Fibroblast of skin of back (primary cell): ENCODE measurements at places on chromosomes 1 and 21.
A peak's percentile ranks its signal among the peaks of the same experiment; 100 is the strongest.

GRCh38 chr1:58774027-58774426 lies 9.8 kb downstream of the JUN start:
- DNase-seq = no peak

- peak; percentile 74 for DNase-seq
Observed at GRCh38 chr1:201481761-201482493, 12.9 kb upstream of the PHLDA3 start.

DNA sequence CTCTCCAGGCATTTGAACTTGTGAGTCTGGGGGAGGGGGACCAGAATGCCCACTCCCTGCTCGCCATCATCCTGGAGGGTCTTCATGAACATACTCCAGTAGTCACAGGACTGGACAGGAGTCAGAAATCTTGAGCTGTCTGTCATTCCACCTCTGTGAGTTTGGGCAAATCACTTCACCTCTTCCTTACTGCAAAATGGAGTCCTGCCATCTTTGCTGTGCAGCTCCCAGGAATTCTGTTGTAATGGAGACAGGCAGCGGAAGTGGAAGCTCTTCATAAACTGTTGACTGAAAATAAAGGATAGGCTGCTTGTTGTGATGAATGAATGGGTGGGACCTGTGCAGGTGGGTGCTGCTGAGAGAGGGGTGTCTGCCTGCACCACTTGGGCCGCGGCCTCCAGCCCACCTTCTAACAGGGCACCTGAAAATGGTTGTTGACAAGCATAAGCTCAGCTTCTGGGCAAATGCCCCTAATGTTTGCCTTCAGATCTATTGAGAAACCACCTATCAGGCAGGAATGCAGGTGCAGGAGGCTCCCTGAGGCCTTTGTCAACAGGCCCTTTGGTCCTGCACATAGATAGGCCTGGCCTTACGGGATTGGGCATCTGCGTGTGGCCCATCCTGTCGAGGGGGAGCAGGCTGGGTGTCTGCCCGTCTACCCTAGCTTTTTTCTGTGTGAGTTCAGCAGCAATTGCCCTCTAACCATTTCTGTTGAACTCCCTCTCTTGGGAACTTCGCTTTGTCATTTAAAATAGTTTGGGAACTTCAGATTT lies 321.0 kb downstream of the RPS6KC1 start:
- DNase-seq = no peak

DNA sequence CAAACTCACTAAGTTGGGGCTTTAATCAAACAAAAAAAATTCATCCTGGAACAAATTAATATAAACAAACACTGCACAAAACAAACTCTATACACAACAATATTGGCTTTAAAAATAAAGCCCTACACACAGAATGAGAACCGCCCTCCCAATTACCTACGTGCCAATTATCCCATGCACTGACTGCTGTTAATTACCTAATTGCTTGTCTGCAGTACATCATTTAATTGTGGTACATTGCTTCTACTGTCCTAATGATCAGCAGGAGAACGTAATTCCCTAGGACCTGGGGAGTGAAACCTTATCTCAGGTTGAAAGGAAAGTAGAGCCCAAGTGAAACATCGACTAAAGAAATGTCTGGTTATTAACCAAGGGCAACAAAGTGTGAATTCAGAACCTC lies 364.5 kb downstream of the KCNH1 start:
- DNase-seq = no peak

GRCh38 chr1:165549973-165550372 lies 6.2 kb downstream of the LRRC52 start:
- DNase-seq = no peak

DNA sequence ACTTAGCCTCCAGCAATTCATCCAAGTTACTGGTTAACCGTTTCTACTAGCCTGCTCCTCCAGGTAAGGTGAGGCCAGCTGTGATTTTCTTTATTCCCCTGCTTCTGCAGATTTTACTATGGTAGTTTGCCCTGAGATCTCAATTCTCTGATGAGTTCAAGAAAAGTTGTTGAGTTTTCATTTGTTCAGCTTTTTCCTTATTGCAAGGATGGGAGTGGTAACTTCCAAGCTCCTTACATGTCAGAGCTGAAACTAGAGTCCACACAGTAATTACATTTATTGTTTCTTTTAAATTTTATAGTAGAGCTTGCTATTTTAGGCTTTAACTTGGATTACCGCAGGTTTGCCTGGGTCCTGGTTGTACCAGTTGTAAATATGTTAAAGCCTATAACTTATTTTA lies 76.9 kb upstream of the ZRANB2 start:
- no peak for DNase-seq

DNA sequence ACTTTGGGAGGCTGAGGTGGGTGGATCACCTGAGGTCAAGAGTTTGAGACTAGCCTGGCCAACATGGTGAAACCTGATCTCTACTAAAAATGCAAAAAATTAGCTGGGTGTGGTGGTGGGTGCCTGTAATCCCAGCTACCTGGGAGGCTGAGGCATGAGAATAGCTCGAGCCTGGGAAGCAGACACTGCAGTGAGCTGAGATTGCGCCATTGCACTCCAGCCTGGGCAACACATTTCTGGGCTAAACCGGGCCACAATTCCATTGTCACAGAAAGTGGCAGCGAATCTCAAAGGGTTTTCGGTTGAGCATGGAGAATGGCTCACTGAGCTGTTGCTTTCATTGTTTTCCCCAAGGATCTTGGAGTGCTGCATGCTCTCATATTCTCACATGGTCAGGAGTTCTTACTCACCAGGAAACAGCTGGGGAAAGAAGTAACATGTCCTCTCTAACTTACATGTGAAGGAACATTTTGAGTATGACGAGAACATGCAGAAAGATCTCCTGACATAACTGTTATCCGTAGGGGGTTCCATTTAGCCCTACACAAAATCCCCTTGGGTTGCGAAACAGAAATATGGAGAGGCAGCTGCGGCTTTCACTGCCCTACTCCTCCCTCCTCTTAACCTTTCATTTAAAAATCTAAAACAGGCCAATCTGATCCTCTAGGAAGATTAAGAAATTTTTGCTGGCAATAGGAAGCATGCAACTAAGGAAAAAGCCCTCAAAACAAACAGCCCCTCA lies 341.1 kb downstream of the PCP4 start:
- no peak for DNase-seq

GRCh38 chr1:162323023-162323422 lies 53.6 kb downstream of the SPATA46 start:
- DNase-seq = no peak

- DNase-seq = no peak
Observed at GRCh38 chr1:53833393-53833792, 4.7 kb downstream of the NDC1 start.

DNA sequence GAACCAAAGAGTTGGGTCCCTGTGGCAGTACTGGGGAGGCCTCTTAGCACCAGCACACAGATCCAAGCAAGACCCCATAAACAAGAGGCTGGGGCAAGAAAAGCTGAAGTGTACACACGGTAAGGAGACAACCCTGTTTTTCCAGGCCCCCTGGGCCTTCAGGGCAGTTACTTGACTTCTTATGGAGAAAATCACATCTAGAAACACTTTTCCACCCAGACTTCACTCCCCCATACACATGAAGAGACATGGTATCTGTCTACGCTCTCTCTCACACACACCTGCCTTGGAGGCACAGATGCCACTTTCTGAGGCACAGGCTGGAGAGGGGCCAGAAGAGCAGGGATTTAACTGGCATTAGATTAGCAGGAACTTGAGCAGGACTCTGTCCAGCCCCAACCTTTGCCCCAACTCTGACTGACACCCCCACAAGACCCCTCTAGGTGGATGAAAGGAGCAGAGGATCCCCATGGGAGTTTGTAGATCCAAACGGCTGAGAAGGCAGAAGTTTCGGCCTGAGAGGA lies 2.2 kb downstream of the CERS2 start:
- no peak for DNase-seq

- DNase-seq = peak; percentile 45
Observed at GRCh38 chr1:22500471-22500870, 48.8 kb downstream of the ZBTB40 start.

DNA sequence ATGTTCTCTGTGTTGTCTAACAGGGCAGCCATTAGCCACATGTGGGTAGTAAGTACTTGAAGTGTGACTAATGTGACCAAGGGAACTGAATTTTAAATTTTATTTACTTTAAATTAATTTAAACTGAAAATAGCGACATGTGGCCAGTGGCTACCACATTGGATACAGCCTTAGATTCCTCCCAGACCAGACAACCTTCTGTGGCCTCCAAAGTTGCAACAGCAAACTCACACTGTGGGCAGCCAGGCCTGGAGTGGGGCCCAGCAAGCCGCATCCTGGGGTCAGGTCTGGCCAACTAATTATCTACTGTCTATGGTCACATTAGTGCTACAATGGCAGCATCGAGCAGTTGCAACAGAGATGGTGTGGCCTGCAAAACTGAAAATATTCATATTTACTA lies 11.7 kb downstream of the EIF2D start:
- no peak for DNase-seq

- peak; percentile 84 for DNase-seq
Observed at GRCh38 chr1:218369688-218370511, 24.8 kb downstream of the TGFB2 start.

GRCh38 chr1:210464519-210465039 lies 135.9 kb downstream of the HHAT start:
- DNase-seq = no peak

- no peak for DNase-seq
Observed at GRCh38 chr21:31329456-31330143, 14.5 kb downstream of the TIAM1 start.

GRCh38 chr1:162772571-162773154 lies 17.8 kb upstream of the HSD17B7 start:
- DNase-seq = peak; percentile 43

- DNase-seq = no peak
Observed at GRCh38 chr1:229669333-229669732, 43.3 kb downstream of the URB2 start.

DNA sequence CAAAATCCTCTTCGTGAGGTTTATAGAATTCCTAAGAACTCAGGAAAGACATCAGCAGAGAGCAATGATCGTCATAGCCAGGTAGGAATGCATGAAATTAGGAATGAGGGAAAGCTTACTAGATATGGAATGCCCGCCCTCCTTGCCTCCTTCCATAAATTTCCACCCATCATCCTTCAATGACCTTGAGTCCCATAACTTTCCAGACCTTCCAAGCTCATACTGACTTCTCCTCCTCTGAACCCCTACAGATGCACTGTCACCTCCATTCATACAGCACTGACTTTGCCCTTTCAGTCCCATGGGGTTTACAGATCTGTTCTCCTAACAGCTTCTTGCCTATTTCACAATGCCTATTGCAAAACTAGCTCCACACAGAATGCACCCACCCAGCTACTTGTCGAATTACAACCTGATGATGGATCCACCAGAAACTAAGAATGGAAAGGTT lies 23.8 kb upstream of the PPP1R15B start:
- no peak for DNase-seq

GRCh38 chr1:154520333-154520732 lies 18.1 kb upstream of the SHE start:
- no peak for DNase-seq

- peak; percentile 33 for DNase-seq
Observed at GRCh38 chr1:55275151-55275748, 60.1 kb upstream of the USP24 start.

DNA sequence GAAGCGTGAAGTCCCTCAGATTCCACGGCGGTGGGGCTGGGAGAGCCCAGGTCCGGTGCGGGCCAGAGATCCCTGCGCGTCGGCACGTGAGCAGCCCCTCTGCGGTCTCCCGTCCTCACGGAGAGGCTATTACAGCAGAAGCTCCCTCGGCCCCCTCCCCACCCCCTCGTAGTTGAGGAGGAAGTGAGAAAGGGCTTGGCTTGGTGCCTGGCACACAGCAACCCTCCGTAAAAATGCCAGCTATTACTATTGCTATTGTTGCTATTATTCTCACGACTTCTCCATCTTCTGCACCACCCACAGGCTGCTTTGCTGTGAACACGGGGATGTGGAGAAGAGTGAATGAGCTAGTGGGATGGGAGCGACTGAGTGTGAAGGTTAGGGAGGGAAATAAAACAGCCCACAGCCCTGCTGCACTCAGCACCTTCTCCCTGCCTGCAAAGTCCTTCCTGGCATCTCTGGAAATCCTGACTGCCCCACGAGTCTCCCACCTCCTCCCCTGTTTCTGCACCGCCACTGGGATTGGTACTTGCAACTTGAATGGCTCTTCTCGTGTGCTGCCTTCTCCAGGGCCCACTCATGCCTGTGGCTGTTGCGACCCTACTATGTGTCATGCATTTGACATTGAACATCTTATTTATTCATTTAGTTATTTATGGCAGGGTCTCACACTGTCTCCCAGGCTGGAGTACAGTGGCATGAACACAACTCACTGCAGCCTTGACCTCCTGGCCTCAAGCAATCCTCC lies 26.6 kb downstream of the ZBTB18 start:
- no peak for DNase-seq

DNA sequence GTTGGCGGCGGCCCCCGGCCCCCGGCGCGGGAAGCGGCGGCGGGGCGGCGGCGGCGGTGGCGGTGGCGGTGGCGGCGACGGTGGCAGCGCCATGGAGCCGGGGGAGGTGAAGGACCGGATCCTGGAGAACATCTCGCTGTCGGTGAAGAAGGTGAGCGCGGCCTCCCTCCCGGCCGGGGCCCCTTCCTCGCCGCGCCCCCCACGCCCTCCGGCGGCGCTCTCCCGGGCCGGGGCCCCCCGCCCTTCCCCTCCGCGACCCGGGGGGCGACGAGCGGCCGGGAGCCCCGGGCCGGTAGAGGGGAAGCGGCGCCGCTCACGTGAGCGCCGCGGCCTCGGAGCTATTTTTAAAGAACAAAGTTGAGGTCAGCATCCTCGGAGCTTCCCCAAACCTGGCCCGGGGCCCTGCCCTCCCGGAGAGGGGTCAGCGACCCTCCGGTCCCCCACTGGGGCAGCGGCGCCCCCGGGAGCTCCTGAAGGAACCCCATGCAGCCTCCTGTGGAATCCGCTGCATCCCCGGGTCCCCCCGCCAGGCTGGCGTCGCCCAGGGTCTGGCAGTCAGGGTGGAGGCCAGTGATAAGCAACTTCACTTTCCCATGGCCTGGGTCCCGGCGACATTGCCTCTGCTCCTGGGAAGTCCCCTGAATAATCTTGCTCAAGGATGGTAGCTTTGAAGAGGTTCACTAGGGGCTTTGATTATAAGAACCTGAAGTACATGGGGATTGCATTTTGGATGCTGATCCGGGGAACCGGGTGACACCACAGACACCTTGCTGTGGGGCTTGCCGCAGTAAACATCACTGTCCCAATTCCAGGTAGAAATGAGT lies 560 bp downstream of the PLEKHM2 start:
- peak; percentile 27 for DNase-seq

DNA sequence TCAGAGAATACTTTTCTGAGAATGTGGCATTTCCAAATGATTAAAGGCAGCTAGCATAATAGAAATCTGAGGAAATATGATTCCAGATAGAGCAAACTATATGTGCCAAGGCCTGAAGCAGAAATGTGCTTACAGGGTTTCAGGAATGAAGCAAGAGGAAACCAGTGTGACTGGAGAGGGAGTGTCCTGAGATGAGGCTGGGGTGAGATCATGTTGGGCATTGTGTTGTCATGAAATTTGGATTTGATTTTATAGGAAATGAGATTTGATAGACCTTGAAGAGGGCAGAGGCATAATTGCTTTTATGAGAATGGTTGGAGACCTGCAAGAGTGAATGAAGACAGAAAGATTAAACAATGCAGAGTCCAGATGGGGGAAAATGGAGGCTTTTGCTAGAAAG lies 338.1 kb upstream of the SNX7 start:
- peak; percentile 91 for DNase-seq

GRCh38 chr1:19738076-19738475 lies 61.6 kb downstream of the TMCO4 start:
- DNase-seq = no peak

- DNase-seq = no peak
Observed at GRCh38 chr1:89512996-89513720, 11.5 kb upstream of the LRRC8B start.
